Heart left ventricle (tissue), 16 donors: ENCODE measurements at places on chromosomes 11 and 22. TPM values are rescaled to one million over a fixed set of nuclear protein-coding genes. Genes with fewer than 3 reads are reported as not detected.
A peak's percentile ranks its signal among the peaks of the same experiment; 100 is the strongest.

DNA sequence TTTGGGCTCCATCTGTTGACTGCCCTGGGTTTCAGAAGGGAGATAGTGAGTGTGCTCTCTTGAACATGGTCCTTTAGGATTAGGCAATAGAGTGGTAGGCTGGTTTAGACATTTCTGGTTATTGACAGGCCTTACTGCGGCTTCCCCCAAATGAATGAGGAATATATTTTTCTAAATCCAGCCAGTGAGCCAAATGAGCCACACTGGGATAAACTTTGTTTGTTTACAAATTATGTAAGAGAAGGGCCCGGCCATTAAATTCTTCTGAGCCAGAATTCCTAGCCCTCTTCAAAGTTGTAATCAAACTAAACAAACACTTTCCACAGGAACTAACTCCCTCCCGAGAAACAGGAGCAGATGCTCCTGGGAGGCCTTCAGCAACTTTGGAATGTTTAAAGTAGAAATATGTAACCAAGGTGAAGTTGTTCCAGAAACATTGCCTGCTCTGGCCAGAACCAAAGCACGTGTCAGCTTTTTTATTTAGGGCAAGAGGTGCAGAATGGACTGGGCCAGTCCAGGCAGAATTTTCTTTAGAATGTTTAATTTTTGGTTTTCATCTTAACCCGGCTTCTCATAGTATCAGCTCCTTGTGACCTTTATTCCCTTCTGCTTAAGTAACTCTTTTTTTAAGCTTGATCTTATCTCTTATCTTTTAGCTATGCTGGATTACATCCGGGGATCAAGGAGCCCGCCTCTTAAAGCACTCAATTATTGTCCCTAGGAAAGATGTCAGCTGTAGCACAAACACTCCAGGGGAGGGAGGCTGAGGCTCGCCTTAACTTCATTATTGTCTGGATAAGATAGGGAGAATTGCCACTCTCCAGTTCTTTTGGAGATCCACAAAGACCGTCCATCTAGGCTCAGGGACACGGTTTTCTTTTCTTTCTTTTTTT, 28.7 kb downstream of the ZNRF3 start:
- no peak for DNase-seq

- no peak for DNase-seq
These were observed 1008.4 kb downstream of the OPCML start for GRCh38 chr11:132523929-132524328.

GRCh38 chr22:28884747-28885350, 1.5 kb downstream of the ZNRF3 start:
- no peak for DNase-seq

DNA sequence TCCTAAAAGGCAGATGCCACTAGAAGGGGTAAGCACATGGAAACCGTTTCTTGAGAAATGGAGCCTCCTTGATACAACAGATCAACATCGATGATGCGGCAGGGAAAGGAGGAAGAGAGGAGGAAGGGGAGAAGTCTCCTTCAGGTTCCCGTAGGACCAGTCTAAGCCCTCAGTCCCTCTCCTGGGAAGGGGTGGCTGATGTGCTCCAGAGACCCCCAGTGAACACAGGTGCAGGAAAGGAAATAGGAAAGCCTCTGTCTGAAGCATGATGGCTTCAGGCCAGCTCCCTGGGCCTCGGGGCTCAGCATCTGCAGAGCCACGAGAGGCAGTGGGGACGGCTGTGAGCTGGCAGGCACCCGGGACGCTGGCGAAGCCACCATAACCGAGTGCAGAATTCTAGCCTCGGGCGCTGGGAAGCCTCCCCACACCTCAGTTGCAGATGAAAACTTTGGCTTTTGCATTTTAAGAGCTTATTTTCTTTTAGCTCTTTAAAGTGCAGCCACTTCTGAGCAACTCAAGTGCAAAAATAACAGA, 1.8 kb downstream of the SPATA19 start:
- DNase-seq, result no peak

- DNase-seq, result no peak
These were observed 39.9 kb downstream of the CADM1 start for GRCh38 chr11:115464269-115464668.

DNA sequence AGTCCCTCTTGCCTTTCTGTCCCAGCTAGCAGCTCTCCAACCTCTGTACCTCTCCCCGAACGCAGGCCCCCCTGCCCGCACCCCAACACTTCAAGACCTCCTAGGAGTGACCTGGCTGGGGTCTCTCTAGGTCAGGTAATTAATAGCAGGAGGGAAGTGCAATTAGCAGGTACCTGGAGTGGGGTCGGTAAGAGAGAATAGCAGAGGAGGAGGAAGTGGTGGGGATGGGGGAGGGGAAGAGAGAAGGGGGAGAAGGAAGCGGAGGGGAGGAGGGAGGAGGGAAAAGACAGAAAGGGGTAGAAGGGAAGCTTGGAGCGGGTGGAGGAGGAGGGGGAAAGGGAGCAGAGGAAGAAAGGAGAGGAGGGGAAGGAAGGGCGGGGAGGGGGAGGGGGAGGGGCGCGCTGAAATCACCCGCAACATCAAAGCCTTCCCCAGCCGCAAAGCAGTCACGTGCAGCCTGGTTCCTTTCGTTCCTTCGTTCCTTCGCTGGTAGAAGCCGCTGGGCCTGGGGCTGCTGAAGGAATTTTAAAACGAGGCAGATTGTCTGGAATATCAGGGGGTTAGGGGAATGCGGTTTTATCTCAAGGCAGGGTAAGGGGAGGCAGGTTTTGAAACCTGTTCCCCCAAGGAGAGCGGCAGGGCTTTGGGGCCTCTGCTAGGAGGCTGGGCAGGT, 29.3 kb upstream of the TCF20 start:
- DNase-seq, result peak; percentile 48

DNA sequence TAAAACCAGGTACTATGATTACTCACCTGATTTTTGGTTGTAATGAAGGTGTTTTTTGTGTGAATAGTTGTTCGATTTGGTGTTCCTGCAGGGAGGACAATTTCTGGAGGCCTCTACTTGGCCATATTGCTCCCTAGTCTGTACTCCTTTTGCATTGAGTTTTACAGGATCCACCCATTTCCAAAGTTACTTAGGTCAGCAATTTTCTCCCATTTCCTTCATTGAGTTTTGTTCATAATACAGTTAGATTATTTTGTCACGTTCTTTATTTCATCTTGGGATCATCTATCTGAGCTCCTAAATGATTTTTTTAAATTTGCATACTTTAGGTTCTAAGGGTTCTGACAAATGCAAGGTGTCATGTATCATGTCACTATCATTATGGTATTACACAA, 20.1 kb upstream of the AQP11 start:
- DNase-seq, result no peak

Gene XRCC6
- polyA plus RNA-seq, result 123 TPM

Gene LMO1
- 2.2 TPM for polyA plus RNA-seq

Gene FOLH1
- polyA plus RNA-seq, result not detected
